ENCODE measurements at places on chromosomes 2 and 18.

- peaks cover 44% of the 10 kb centered on the region for H3K4me1 ChIP-seq
- no peaks in the 10 kb centered on the region for H3K36me3 ChIP-seq
- DNase-seq = peak; percentile 74
- H3K27me3 ChIP-seq = no peaks in the 10 kb centered on the region
- H3K27ac ChIP-seq = peak overlapping the region; percentile 98
Observed at GRCh38 chr2:212845941-212846340, 305.5 kb downstream of the IKZF2 start.

DNA sequence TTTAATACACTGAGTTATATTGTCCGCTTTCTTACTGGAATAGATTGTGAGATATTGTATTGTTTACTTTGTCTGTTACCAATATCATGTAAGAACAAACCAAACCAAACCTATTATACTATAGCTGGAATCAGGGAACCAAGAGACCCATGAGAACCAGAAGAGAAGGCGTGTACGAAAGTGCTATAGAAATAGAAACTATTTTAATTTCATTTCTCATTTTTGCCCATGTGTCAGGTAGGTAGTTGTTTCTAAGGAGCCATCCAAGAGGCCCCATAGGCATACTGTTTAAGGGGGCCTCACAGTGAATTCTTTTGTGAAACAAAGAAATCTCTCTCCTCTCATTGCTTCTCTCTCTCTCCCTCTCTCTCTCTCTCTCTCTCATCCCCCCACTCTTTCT is 363.6 kb downstream of the RNF144A start:
- DNase-seq = no peak
- H3K4me1 ChIP-seq = no peaks in the 10 kb centered on the region
- H3K36me3 ChIP-seq = no peaks in the 10 kb centered on the region
- H3K4me3 ChIP-seq = no peak overlapping the region

- no peaks in the 10 kb centered on the region for H3K4me1 ChIP-seq
- H3K4me3 ChIP-seq = peak overlapping the region; percentile 72
- no peaks in the 10 kb centered on the region for H3K27me3 ChIP-seq
- H3K36me3 ChIP-seq = no peaks in the 10 kb centered on the region
- H3K27ac ChIP-seq = no peak overlapping the region
Observed at GRCh38 chr2:69724540-69725159, 17.3 kb upstream of the ANXA4 start.

DNA sequence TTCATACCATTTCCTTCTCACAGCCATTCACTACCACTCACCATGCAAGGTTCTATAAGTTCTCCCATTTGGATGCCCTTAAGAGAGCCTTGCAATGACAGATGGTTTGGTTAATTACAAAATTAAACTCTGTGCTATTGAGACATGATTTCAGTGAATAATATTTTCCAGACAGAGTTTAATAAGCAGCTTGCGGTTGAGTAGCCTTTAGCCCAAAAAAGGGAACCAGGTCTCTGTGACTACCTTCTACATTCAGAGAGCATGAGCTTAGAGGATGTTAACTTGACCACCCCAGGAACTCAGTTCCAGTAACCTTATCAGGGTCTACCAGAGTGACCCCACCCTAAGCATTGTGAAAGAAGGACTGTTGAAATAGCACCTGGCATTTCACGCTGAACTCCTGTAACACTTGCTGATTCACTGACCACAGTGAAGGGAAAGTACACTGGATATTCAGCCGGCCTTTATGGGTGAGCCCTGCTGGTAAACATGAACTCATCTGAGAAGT is 1173.1 kb upstream of the ZEB2 start:
- H3K27ac ChIP-seq = peak overlapping the region; percentile 87
- no peaks in the 10 kb centered on the region for H3K36me3 ChIP-seq
- H3K4me1 ChIP-seq = peaks cover 22% of the 10 kb centered on the region
- no peak overlapping the region for H3K4me3 ChIP-seq
- peak; percentile 94 for DNase-seq

- peaks cover 23% of the 10 kb centered on the region for H3K4me1 ChIP-seq
- no peaks in the 10 kb centered on the region for H3K36me3 ChIP-seq
- H3K4me3 ChIP-seq = no peak overlapping the region
- H3K27me3 ChIP-seq = no peaks in the 10 kb centered on the region
- H3K27ac ChIP-seq = no peak overlapping the region
- peak; percentile 14 for DNase-seq
Observed at GRCh38 chr2:195406886-195407603, 250.0 kb upstream of the SLC39A10 start.

DNA sequence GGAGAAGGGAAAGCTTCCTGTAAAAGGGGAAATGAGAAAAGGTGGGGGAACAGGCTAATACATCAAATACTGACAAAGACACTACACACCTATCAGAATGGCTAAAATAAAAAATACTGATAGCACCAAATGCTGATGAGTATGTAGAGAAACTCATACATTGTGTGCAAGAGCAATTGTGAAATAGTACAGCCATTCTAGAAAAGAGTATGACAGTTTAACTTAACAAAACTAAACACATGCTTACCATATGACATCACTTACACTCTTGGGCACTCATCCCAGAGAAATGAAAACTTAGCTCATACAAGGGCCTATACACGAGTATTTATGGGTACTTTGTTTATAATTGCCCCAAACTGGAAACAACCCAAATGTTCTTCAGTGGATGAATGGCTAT is 53.4 kb downstream of the ZNF638 start:
- H3K27me3 ChIP-seq = no peaks in the 10 kb centered on the region
- H3K27ac ChIP-seq = no peak overlapping the region
- no peak for DNase-seq
- peaks cover 53% of the 10 kb centered on the region for H3K36me3 ChIP-seq

DNA sequence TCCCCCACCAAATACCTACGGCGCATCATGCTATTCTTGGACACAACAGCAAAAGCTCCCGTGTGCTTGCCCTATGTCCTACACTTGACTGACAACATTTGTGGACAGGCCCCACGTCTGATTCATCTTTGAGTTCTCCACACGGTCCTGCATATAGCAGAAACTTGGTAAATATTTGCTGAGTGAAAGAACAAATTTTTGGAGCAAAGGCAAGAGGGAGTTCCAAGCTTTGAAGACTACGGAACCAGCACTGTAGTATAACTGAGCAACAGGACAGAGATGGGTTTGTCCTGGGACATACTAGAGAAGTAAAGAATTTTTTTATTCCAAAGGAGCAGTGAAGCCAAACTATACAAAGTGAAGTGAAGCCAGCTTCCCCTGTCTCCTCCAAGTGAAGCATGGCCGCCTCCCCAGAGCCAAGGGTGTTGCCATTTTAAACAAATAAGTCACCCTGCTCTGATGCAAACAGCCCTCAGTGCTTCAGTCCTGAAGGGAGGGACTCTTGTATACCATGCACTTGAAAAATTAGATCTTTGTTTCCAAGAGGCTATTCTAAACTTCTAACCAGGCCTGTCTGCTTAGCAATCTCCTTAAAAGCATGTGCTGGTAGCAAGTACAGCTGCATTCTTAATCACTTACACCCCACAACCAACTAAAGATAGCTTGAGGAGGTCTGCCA is 35.9 kb downstream of the SPRED2 start:
- peak overlapping the region; percentile 58 for H3K4me3 ChIP-seq
- peak overlapping the region; percentile 94 for H3K27ac ChIP-seq
- DNase-seq = peak; percentile 84
- no peaks in the 10 kb centered on the region for H3K36me3 ChIP-seq
- H3K27me3 ChIP-seq = no peaks in the 10 kb centered on the region

Data from PC-3 (cell line).